ENCODE measurements at places on chromosomes 7 and 10.

DNA sequence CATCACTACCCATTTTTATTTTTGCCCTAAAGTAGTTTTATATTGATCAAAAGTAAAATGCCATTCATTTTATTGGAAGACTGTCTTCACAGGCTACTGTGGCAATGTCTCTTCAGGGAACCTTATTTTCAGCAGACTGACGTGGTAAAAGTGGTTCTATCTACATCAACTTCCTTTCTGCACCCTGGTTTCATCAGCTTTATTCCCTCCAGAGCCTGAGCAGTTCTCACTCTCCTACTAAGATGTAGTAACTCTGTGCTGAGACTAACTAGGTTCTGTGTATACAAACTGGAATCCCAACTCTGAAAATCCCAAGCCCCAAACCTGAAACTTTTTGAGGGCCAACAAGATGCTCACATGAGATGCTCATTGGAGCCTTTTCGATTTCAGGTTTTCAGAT is 155.3 kb downstream of the SFMBT2 start:
- no peak for DNase-seq

DNA sequence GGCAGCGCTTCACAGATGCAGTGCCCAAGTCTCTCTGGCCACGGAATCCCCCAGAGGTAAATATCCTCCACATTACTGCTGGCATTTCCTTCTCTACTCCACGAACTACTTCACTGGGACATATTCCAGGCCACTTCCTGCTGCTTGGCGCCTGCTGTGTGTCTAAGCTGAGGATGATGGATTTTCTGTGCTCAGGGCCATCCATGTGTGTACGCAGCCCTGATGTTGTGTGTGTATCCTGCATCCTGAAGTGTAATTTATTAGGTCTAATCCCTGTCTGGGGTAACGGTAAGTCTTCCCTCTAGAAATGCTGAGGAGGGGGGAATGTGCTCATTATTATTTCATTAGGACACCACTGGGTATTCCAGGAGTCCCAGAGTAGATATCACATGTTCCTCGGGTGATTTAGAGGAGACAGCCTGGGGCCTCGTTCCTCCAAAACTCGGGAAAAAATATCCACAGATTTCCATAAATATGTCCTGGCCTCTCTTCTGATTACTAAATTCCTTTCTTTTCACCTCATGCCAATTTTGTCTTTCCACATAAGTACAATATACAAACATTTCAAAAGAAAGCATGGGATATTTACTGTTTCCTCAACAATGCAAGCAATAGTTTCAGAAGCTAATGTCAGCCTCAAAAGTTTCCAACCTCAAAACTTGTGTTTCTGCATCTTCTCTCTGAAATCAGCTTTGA is 25.5 kb upstream of the HABP2 start:
- DNase-seq, result no peak

GRCh38 chr10:58782876-58783851 is 270.5 kb downstream of the BICC1 start:
- DNase-seq, result no peak

DNA sequence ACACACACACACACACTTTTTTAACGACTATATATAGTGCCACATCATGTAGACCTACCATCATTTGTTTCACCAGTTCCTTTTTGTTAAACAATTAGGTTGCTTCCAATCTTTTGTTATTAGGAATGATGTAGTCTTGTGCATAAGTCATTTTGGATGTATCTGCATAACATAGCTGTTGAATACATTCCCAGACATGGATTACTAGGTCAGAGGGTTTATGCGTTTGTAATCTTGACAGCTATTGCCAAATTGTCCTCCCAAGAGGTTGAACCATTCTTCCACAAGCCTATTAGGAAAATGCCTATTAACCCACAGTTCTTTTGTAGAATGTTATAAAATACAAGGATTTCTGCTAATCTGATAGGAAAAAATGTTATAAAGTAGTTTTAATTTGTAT is 87.3 kb downstream of the PALS2 start:
- no peak for DNase-seq

DNA sequence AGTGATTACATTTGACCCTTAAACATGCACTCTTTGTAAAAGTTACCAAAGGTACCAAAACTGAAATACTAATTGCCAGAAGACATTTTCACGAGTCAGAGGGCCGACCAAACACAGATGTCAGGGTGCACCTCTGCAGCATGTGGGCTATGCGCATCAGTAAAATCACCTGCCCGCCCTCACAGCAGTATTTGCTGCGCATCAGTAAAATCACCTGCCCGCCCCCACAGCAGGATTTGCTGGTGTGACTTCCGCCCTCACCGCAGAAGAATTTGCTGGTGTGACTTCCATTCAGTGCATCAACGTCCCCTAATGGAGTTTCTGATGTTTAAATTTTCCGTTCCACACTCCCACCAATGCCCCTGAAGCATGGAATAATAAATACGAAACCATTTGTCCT is 202.9 kb downstream of the PTPRN2 start:
- no peak for DNase-seq

GRCh38 chr7:114823290-114823689 is 98.6 kb upstream of the MDFIC start:
- DNase-seq, result no peak

DNA sequence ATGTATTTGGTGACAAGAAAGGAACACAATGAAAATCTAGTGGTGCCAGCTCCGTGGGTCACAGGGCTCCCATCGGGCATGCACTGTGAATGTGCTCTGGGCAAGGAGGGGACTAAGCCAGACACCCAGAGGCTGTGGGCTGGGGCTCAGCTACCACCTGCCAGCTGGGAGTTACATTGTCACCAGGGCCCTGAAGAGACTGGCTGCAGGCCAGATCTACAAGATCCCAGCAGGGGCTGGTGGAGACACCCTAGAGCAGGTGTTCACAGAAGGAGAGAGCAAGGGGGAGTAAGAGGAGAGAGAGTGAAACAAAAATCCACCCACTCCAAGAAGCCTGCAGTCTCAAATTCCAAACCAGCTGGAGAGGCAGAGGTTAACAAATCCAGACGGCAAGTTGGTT is 116.6 kb upstream of the ADCY1 start:
- no peak for DNase-seq

GRCh38 chr7:40419806-40420205 is 285.0 kb downstream of the SUGCT start:
- no peak for DNase-seq

DNA sequence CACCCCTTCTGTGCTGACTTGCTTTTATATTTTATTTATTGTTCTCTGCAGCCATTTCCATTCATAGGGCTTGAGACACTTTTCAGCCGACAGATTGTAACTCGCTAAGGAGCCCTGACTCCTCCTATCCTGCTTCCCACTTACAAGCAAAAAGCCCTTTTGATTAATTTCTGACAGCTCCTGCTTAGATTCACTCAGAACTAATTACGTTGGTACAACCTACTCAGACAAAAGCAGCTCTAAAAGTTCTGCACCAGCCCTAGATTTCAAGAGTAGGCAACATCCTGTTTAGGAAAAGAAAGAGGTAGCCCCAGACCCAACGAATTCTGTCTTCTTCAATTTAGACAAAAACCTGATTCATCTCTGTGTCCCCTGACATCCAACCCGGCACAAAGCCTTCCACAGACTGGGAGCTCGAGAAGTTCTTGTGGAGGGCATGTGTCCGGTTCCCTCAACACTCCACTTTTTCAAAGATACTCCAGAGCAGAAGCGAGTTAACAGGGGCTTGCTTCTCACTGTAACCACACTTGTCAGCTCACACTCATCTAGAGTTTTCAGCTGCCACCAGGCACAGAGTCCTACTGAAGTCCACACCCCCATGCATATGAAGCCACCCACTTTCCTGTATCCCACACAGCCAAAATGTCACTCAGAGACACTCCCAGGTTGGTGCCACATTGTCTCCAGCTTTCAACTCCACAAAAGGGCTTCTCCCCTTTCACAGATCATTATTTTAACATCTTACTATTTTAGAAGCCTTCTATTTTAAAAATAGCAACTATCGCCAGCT is 113.6 kb upstream of the NFE2L3 start:
- DNase-seq, result no peak

DNA sequence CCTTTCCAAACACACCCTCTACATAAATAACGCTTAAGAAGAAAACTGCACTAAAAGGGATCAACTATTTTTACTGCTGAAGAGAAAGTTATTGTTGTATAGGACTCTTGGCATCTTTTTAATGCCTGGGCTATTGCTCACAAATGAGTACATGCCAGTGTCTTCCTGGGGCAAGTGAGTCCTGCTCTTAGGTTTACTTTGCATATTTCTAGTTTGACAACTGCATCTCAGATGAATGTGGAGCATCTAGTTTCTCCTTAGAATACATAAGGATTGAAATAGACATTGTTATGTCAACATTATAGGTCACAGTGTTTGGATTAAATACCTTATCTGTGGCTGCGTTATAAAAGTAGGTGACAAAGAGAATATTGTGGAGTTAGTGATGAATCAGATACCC is 44.5 kb downstream of the PSMC2 start:
- DNase-seq, result no peak

DNA sequence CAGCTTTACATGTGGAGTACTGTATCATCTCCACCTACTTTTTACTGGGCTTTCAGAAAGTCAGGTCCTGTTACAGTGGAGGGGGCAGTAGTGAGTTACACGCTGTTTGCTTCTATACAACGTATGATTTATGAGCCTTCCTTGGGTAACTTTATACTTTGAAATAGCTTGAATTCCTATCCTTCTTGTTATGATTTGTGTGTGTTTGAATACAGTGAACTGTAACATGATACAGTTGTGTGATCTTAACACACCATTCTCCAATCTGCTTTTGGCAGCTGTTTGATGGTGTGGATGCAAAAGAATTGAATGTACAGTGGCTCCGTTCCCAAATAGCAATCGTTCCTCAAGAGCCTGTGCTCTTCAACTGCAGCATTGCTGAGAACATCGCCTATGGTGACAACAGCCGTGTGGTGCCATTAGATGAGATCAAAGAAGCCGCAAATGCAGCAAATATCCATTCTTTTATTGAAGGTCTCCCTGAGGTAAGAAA is 41.7 kb downstream of the SP8 start:
- no peak for DNase-seq

- no peak for DNase-seq
Measured at GRCh38 chr10:124704428-124705380, 39.5 kb downstream of the FAM53B start.

DNA sequence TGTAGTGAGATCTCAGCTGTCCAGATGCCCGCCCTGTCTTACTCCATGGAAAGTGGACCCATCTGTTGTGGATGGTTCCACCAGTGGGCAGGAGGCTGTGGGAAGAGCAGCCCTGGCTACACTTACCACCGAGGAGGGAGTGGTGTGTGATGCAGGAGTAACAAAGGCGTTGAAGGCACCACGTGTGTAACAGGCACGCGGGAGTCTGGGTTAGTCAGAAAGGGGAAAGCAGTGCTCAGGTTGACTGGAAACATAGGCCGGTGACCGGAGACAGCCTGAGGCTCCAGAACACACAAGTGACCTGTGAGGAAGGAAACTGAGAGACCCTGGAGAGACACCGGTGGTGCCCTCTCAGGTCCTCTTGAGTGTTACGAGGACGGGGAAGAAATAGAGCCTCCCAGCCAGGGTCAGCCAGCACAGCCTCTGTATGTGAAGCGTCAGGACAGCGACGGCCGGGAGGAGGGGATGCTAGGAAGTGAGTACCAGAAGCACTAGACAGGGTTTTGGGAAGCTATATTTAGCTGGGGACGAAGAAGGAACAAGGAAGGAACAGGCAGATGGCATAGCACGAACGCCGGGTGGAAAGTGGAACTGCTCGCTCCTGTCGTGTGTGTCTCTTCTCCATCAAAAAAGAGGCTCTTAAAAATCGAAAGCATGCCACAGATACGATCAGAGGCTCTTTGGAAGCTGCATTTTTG is 51.7 kb downstream of the DAGLB start:
- no peak for DNase-seq

DNA sequence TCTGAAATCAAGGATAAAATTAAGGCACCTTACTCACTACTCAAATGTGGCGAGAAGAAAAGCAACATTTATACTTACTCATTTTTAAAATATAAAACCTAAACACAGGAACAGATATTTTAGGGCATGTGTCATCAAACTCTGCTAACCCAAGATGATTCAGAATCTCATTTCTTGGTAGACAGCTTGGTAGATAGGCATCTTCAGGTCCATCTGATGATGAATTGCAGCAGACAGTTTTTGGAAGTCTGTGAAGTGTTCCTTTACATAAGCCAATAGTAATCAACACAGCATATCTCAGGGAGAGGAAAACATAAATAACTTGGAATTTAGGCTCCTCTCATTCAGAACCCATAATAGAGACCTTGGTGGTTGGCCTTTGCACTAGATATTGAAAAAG is 3.4 kb downstream of the HIPK2 start:
- DNase-seq, result no peak

- DNase-seq, result no peak
Measured at GRCh38 chr10:9987197-9987596, 1030.5 kb upstream of the CELF2 start.

DNA sequence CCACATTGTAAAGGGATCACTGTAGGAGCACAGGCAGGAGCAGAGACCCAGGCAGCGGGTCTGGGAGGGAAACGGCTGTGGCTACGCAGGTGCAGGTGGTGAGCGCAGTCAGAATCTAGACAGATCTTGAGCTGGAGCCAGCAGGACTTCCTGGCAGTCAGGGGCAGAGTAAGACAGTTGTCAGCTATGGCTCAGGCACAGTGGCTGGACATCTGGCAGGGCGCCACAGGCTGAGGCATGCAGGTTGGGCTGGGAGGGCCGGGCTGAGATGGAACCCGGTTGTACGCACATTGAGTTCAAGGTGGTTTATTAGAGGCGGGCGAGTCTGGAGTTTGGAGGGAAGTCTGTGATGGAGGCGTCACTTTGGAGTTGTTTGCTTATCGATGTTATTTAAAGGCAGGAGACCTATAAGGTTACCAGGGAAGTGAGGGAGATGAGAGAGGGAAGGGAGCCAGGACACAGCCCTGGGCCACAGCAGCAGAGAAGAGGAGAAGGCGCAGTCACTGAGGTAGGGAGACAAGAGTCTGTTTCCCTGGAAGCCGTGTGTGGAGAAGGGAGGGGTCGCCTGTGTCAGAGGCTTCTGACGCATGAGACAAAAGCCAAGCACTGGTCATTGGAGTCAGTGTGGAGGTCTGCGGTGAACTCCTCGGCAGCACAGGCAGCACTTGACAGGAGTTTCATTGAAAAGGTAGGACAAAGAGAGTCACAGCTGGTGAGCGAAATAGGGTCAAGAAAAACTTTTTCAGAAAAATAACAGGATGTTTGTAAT is 73.8 kb downstream of the LANCL2 start:
- DNase-seq, result no peak
